A375 (cell line): ENCODE measurements at places on chromosomes 1 and 21. TPM values are rescaled to one million over a fixed set of nuclear protein-coding genes. Genes with fewer than 3 reads are reported as not detected.

The TCHH gene
- 0.27 and 0.38 TPM in 2 replicates for total RNA-seq

The IFI16 gene
- 68.0 and 81.2 TPM in 2 replicates for total RNA-seq

The GPR25 gene
- not detected in 2 replicates for total RNA-seq

The GORAB gene
- total RNA-seq, result 12.4 and 16.0 TPM in 2 replicates

The LCA5L gene
- 0.90 and 1.3 TPM in 2 replicates for total RNA-seq

The TGFB2 gene
- 0.68 and 0.88 TPM in 2 replicates for total RNA-seq

The OR14C36 gene
- not detected in 2 replicates for total RNA-seq

The GFI1 gene
- total RNA-seq, result 1.1 and 1.4 TPM in 2 replicates

The IVL gene
- 0.08 TPM in 1 of 2 replicates, not detected in the other for total RNA-seq

The NPL gene
- total RNA-seq, result 2.4 and 6.9 TPM in 2 replicates

The CYB5RL gene
- 3.0 TPM in 2 replicates for total RNA-seq

The GNPAT gene
- total RNA-seq, result 28.0 and 34.7 TPM in 2 replicates

The CFHR5 gene
- total RNA-seq, result not detected in 2 replicates

The FNDC10 gene
- 3.6 and 6.1 TPM in 2 replicates for total RNA-seq

The LCE2B gene
- total RNA-seq, result not detected in 2 replicates

The ZRANB2 gene
- total RNA-seq, result 64.7 and 73.5 TPM in 2 replicates

The SYDE2 gene
- total RNA-seq, result 2.0 and 2.5 TPM in 2 replicates

The SWT1 gene
- total RNA-seq, result 2.1 and 2.2 TPM in 2 replicates

The DNTTIP2 gene
- 35.4 and 42.7 TPM in 2 replicates for total RNA-seq

The PLA2G4A gene
- 0.98 and 1.0 TPM in 2 replicates for total RNA-seq

The ARHGEF10L gene
- total RNA-seq, result 4.1 and 4.6 TPM in 2 replicates

The MYCL gene
- 1.6 and 2.5 TPM in 2 replicates for total RNA-seq

The OBSCN gene
- total RNA-seq, result 3.3 and 3.6 TPM in 2 replicates

The CFHR1 gene
- total RNA-seq, result 0.58 and 1.1 TPM in 2 replicates

The AMY2A gene
- not detected in 2 replicates for total RNA-seq

The ALX3 gene
- not detected in 2 replicates for total RNA-seq

The HES2 gene
- total RNA-seq, result 0.68 and 2.0 TPM in 2 replicates

The PEX11B gene
- 19.3 and 21.5 TPM in 2 replicates for total RNA-seq

The PTGER3 gene
- 0.04 TPM in 1 of 2 replicates, not detected in the other for total RNA-seq

The INAVA gene
- 19.5 and 21.9 TPM in 2 replicates for total RNA-seq
